A673 (cell line): ENCODE measurements at places on chromosomes 5 and 9.

DNA sequence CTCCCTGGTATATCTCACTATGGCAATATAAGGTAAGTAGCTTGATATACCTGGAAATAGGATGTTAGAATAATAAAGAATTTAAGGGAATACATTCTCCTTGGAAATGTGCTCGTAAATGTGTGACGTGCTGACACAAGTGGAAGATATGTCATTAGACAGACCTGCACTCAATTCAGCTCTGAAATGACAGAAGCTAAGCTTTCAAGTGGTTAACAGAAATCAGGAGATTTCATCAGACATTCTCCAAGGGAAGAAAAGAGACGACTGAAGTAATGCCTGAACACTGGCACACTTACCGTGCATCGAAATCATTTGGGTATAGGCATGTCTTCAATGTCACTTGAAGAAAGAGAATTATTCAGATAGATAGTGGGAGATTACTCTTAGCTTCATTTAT, 933.3 kb upstream of the CTNND2 start:
- no peak for DNase-seq

DNA sequence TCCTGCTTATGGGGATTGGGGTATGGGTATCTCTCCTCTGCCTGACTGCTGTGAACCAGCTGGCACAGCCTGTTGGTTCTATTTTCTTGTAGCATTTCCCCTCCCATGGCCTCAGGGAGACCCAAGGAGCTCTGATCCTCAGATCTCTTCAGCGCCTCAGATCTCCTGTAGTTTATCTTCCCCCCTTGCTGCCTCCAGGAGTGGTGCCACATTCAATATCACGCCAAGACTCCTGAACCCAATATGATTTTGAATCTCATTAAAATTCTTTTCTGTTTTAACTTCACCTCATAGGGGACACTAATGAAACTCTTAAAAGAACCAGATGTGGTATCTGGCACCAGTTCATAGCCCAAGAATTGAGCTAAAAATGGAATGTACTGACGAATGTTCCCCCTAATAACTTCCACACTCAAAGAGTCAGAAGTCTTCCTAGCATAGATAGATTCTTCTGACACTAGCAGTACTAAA, 59.6 kb upstream of the LIFR start:
- DNase-seq: no peak

DNA sequence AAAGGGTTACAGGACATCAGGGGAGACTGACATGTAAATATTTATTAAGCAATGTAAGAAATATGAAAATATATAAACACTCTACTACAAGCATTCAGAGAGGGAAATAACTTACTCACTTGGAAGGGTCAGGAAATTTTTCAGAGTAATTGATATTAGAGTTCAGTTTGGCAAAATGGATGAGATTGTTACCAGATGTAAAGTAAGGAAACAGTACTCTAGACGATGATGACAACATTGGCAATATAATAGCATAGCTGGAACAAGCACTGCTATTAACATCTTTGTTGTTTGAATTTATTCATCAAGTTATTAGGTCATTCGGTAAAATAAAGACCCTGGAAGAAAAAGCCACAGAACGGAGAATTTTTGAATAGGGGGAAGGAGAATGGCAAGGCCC, 49.1 kb downstream of the GNA14 start:
- DNase-seq: no peak

DNA sequence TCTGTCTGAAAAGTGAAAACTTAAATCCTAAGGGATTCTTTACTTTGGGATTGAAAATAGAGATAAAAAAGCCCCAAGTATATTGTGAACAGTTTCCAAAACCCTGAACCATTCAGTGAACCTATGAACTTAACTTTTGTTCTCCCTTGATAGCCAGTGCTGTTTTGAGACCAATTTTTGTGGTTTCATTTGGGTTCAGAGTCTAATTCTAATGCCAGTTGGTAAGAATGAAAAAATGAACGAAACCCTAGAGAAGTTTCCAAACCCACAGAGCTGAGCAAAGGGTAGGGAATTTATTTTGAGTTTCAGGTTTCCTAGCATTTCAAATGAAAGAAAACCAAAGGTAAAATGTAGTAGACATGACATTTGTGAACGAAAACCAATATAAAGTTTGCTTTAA, 1366.8 kb downstream of the EFNA5 start:
- no peak for DNase-seq

DNA sequence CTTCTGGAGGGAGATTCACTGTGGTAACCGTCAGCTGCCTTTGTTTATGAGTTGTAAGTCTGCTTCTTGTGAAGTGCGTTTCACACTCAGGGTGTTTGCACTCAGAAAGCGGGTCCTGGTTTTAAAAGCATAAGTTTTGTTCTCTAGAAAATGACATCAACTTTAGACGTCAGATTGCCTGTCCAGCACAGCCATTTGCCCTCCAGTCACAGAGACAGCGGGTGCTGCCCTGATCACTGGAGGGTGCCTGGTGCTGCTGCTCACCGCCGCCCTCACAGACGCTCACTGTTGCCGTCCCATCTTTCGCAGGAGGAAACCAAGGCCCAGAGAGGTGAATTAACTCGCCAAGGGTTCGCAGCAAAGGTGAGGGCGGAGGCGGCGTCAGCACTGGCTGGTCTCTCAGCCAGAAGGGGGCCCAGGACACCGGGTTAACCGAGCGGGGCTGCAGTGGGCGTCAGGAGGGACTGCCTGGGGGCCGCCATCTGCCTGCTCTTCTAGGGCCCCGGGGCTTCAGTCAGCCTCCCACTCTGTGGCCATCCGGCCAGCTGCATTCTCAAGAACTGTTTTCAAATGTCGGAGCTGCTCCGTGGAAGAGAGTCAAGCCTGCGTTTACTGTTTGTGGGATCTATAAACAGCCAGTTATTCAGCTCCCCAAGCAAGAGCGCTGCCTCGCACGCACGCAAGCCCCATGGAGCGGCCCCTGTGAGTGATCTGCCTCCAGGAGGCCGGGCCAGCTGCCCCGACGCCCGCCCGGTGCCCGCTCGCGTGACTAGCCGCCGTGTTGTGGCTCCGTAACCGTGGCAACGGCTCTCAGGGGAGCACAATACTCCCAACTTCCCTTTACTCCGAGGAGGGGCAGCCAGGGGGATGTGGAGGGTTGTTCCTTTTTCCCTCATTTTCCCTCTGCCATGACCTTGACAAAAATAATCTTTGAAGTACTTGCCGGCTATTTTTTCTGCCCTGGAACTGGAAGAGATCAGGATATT, 43.4 kb upstream of the EXOC3 start:
- peak; percentile 81 for DNase-seq

DNA sequence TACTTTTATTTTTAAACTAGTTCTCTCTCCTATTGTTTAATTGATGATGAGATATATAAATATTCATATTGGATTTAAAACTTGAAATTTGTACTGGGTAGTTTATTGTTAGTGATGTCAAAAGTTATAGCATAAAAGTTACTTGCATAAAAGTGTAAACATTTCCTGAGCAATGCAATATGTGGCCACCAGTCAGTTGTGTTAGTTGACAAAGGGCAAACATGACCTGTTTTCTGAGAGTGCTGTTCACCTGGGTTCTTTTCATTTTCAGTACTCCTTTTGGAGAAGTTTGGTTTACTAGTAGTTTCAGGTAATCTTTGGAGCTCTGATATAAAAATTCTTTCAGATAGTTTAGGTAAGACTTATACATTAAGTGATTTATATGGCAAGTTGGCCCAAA, 69.4 kb downstream of the COMMD10 start:
- DNase-seq: no peak
